ENCODE measurements at places on chromosomes 4 and X.

DNA sequence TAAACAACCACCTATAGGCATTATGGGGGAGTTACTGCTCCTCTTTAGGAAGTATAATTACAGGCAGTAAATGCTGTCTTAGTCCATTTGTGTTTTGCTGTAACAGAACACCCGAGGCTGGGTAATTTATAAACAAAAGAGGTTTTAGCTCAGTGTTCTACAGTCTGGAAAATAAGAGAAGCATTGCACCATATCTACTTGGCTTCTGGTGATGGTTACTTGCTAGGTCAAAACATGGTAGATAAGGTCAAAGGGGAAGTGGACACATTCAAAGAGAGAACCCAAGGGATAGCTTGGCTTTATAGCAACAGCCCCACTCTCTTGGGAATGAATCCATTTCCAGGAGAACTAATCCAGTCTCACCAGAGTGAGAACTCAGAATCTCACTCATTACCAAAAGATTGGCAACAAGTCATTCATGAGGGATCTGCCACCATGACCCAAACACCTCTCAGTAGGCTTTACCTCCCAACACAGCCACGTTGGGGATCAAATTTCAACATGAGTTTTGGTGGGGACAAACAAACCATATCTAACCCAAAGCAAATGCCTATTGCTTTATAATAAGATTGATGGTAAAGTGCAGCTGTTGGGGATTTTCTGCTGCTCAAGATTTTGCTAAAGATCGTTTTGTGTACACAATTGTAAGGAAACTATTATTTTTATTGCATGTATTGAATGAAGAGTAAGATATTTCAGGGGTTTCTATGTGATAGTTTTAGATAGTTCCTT lies 32.6 kb downstream of the STAG2 start:
- no peak for DNase-seq

- no peak for DNase-seq
These were observed 23.0 kb downstream of the RGN start for GRCh38 chrX:47101206-47101605.

GRCh38 chr4:47933840-47934239 lies 19.5 kb upstream of the NFXL1 start:
- DNase-seq = peak; percentile 46

DNA sequence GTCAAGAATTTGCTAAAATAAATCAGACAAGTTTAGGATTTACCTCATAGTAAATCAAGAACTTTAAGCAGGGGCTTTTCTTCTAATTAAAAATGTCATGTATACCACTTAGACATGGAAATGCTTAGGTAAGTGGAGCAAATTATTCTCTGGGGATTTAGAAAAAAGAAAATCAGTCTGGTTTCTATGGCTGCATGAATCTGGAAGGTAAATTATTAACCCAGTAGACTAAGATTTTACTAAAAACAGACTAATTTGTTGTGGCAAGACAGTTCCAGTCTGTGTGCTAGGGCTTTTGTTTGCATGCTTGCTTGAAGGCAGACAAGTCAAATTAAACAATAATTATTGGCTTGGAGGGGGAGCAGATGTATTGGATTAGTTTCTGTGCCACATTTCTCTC lies 140.6 kb downstream of the TBL1X start:
- no peak for DNase-seq

DNA sequence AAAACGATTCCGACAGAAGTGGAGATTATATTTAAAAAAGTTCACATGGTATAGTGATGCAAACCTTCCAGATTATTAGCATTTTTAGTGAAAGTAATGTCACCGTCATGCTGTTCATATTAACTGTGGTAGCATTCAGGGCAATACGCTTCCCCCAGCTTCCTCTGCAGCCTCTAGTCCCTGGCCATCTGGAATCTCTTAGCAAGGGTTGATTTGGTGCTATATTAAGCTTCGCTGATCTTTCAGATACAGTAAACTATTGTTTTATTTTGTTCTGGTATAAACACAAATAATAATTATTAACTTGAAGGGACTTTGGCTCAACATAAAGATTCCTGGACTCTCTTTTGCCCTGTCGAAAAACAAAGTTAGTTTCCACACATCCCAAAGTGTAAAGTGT lies 1080.5 kb upstream of the TENM3 start:
- DNase-seq = no peak

DNA sequence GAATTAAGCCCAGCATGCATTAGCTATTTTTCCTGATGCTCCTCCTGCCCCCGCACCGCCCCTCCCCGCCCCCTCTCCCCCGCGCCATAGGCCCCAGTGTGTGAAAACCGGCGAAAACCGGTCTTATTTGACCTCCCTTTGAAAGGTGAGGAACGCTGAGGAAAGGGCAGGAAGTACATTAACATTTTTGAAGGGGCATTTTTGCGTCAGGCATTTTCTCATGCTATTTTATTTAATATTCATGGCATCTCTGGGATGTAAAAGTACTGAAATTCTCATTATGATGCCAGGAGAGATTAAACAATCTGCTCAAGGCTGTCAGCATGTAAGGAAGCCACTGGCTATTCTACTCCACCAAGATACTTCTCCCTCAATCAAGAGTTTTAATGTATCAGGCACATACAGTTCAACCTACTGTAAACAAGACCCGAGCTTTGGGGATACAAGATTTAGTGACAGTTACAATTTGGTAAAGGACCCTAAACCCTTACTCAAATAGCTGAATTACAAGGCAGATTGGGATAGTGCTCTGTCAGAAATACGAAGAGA lies 1.2 kb upstream of the NMU start:
- DNase-seq = no peak

DNA sequence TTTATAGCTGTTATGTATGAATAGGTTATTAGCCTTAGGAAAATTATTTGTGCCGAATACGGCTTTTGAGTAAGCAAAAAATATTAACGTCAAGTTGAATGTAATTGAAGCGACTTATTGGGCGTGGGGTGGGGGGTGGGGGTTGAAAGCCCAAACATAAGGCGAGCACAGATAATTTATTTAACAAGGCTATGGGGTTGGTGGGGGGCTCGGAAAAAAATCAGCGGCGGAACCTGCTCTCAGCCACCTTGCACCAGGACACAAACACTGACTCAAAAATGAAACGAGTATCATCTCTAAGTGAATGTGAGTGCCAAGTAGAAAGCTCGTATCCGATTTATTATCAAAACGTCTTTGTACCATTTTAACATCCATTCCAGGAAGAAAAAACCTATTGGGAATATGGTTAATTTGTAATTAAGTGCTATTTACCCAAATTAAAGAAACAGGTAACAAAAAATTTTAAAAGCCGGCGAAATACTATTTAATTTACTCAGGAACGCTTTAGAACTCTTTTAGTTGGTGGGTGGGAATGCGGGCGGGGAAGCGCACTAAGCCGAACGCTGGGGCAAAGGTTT lies 902 bp upstream of the LARP1B start:
- peak; percentile 6 for DNase-seq

- DNase-seq = peak; percentile 73
These were observed 441 bp downstream of the SLC9B2 start for GRCh38 chr4:103075894-103076746.

DNA sequence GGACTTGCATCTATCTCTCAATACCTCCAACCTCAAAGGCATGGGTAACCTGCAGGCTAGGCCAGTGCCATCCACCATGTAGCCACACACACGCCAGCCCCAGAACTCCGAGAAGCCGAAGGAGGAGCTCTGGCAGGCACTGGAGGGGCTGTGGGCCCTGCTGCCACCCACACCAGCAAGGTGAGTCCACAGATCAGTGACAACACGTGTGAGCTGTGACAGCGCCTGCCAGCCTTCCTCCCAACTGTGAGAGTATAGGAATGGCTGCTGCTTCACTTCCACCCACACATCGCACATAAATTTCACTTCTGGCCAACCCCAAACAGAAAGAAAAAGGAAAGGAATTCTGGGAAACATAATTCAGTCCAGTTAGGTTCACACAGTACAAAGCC lies 422.6 kb downstream of the BCOR start:
- no peak for DNase-seq

- no peak for DNase-seq
These were observed 258.5 kb upstream of the GIMD1 start for GRCh38 chr4:106627051-106627450.

DNA sequence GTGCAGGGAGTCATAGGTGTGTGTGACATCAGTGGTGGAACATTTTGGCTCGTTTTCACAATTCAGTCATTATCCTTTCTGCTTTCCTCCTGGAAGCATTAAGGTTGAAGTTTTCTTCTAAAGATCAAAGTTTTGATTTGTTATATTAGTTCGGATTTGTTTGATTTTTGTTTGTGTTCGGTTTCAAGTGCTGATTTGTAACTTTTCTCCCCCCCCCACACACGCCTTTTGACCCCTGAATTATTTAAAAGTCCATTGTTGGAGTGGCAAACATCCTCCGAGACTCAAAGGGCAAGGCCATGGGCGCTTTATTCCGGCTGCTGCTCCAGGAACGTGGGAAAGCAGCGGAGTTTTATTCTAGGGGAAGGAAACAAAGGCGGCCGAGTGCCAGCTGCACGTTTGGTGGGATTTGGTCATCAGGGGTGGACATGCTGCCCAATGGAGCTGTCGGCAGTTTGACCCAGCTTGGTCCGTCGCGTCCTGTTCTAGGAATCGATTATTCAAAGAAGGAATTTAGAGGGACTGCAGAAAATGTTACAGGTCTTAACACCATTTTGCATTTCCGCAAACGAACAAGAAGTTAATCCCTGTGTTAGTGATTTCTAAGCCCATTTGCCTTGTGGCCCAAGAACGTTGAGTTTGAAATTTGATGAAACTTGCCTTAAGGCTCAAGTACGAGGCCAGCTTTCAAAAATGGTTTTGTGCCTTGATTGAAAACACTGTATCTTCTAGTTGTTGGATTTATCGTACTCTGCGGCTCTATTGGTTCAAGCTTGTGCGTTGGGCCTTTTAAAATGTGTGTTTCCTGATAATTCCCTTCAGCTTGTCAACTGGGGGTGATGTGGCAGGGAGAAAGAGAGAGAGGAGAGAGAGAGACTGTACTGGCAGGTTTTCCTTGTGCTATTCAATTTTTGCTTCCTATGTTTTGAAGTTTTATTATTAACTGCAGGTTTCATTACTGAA lies 565 bp upstream of the ZNF41 start:
- peak; percentile 8 for DNase-seq

GRCh38 chrX:141405853-141406492 lies 163.7 kb upstream of the SPANXC start:
- DNase-seq = peak; percentile 81

DNA sequence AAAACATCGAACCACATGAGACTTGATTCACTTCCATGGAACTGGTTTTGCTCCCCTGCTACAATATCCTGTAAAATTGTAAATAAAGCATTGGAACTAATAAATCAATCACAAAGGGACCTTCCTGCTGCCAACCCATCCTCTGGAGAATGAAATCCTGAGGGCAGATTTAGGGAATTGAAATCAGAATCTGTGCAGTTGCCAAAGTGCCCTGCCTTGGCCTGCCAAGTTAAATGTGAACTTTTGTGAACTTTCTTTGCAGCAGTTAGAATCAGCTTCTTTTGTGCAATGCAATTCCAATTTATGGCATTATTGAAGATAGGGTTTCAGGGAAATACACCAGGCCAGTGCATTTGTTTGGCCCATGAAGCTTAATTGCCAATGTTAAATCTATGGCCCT lies 263.1 kb downstream of the PTTG2 start:
- DNase-seq = no peak

GRCh38 chrX:70022616-70023015 lies 27.1 kb downstream of the AWAT2 start:
- no peak for DNase-seq

DNA sequence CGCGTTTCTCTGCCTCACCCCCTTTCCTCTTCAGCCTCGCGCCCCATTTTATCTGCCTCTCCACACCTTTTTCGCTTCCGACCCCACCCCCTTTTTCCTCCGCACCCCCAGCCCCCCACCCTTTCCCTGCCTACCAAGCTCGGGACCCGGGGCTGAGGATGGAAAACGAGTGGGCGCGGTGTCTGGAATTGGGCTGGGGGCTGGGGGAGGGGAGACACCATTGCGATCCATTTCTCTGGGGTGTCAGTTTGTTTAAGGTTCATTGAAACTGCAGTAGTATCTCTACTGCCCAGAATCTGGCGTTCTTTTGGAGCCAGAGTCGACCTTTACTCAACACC lies 707 bp downstream of the SLC9A6 start:
- DNase-seq = no peak

DNA sequence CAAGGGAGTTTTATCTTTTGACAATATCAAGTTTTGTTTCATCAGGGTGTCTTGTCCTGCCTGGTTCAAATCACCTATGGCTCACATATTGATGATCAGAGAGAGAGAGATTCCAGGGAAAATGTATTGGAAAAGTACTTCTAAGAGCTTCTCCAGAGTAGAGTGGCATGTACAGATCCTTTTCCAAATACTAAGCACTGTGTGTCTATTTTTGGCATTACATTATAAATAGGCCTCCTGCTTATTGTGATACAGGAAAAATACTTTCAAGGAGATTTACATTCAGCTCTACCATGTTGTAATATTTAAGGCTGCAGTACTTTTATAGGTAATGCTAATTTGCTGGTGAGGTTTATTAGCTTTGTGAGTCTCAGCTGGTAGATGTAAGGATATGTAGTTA lies 100.8 kb downstream of the DCK start:
- no peak for DNase-seq

- DNase-seq = no peak
These were observed 29.3 kb downstream of the PCGF3 start for GRCh38 chr4:734951-735350.

DNA sequence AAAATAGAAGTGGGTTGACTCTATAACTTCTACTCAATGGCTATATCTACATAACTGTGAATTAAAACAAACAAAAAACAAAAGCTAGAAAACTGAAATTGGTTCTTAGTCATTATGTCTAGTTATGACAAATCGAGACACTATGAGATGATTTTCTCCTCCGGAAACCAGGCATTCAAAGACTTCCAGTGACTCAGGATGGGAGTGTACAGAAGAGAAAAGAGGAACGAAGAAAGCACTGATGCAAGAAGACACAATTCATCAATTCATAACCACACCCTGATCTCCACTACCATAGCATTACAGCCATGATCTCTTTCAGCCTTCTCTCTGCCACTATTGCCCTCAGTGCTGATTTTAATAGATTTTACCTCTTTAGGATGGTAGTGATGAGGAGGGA lies 253.6 kb downstream of the CBLL2 start:
- peak; percentile 91 for DNase-seq

GRCh38 chrX:22150371-22150770 lies 118.2 kb downstream of the PHEX start:
- DNase-seq = peak; percentile 5

DNA sequence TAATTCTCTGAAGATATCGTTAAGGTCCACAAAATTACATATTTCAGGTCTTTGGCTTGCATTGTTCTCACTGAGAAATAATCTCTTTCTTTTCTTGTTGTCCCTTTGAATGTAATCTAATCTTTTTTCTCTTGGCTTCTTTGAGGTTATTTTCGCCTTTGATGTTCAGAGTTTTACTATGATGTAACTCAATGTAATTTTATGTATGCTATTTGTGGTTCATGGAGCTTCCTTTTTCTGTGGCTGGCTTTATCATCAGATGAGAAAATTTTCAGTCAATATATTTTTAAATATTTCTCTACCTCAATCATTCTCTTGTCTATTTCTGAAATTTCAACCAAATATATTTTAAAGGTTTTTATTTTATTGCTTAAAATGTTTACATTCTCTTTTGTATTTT lies 672.2 kb downstream of the TRAM1L1 start:
- DNase-seq = no peak

- no peak for DNase-seq
These were observed 18.1 kb upstream of the APBB2 start for GRCh38 chr4:41232406-41232805.
